EL (cell line): ENCODE measurements at places on chromosomes 12 and 14.

- DNase-seq, result no peak
These were observed 14.4 kb downstream of the TEAD4 start for GRCh38 chr12:2973566-2973965.

- no peak for DNase-seq
These were observed 218.0 kb downstream of the DUSP6 start for GRCh38 chr12:89134213-89134770.

DNA sequence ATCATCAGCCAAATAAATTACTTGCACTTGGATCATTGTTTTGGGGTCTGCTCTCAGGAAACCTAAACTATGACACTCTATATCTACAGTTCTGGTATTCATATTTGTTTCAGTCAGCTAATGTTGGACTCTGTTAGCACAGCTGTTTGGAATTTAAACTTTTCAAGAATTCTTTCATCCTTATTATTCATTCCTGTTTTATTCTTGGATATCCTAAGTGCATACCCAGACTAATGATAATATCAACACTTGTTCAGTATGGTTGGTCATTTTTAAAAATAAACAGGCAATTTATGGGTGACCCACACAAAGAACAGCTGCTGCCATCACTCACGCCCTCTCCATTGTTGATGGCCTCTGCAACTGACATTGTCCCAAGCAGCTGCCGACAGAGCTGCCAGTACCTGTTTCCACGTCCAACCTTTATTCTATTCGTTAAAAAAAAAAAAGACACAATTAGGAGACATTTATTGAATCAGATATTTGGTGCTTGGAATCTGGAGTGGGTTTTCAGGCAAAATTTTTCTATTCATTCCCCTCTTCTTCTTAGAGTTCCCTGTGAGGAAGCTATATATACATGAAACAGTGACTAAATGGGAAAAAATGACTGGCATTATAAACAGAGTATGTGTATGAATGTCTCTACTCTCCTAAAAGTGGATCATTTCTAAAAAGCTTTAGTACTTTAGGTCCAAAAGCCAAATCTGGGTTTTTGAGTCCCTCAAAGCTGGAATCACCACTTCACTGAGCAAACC lies 252.1 kb upstream of the NAV3 start:
- no peak for DNase-seq

DNA sequence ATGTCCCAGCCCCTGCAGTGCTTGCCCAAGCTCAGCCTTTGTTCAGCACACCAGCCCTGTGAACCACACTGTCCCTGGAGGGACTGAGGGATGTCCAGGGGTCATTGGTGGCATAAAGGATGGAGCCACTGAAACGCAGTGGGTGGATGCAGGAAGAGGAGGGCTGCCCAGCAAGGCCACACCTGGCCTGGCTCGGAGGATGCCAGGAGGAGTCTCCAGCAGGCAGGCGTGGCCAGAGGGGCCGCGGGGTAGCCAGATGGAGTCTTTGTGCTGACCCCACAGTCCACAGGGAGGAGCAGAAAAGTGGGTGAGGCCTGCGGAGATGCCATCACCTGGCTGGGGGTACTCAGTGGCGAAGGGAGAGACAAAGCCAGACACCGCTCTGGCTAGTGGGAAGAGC lies 108.5 kb upstream of the C14orf180 start:
- DNase-seq, result no peak

DNA sequence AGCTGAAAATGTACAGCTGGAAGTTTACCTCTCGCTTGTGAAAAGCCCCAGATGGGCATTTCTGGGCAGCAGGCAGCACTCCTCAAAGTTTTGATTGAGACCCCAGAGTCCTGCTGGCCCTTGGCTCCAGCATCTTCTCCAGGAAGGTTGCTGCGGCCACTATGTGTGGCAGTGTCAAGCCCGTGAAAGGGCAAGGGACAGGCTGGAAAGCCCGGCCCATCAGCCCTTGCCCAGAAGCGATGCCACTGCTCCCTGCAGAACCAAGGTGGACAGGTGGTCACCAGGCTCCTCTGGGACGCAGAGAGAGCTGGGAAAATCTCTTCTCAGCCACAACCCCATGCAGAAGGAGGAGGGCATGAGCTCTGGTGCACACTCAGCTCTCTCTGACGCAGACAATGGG lies 73.5 kb upstream of the BCL11B start:
- no peak for DNase-seq
